ENCODE measurements at places on chromosomes 2 and 18. TPM values are rescaled to one million over a fixed set of nuclear protein-coding genes. Genes with fewer than 3 reads are reported as not detected.

GKN2 gene
- total RNA-seq = not detected

TMEM178A gene
- 25.1 TPM for total RNA-seq

CXCR2 gene
- 2.3 TPM for total RNA-seq

CRYBA2 gene
- total RNA-seq = not detected

COLEC12 gene
- total RNA-seq = 15.4 TPM

EPB41L3 gene
- 72.7 TPM for total RNA-seq

DSG3 gene
- 0.16 TPM for total RNA-seq
